ENCODE measurements at places on chromosomes 16 and 17.

DNA sequence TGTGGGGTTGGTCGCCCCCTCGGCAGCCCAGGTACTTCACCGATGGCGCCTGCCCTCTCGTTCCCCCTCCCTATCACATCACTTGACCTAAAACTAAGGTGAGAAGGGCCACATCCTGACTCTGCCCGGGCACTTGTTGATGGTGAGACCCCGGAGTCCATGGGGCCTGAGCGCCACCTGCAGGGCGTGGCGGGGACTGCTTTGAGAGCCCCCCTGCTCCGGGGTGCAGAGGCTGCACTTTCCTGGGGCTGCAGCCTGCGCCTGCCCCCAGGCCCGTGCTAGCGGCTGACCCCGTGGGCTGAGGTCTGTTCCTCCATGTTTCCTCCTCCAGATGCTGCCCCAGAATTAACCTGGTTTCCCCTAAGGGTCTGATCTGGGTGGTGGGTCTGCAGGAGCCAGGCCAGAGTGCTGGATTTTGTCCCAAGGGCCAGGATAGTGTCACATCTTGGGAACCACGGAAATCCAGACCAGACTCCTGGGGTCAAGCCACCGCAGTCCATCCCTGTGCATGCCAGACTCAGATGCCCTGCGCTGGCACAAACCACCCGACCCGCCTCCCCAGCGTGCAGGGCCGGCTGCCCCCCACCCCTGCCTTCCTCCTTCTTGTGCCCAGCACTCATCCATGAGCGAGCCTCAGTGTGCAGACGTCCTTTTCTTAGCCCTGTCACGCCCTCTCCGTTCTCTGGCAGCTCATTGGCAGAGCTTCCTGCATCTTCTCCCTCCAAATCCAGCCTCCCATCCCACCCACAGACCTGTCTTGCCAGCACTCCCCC is 2.7 kb downstream of the NDUFAF8 start:
- DNase-seq = peak; percentile 61

DNA sequence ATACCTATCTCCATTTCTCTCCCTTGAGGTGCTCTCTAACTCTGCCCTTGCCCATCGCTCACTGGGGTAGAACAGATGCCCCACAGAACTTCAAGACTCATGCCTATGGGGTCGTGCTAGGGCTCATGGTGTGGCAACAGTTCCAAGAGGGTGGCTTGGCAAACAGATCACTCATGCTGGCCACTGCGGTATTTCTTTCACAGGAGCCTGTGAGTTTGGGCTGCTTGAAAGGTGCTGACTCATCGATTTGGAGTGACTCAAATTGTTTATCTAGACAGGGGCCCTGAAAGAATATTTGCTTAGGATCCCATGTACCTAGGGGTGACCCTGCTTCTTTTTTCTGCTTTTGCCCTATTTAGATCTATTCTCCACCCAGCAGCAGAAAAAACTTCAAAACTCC is 69.9 kb downstream of the IRX5 start:
- no peak for DNase-seq

GRCh38 chr16:1723450-1724147 is 17.6 kb downstream of the MAPK8IP3 start:
- no peak for DNase-seq

DNA sequence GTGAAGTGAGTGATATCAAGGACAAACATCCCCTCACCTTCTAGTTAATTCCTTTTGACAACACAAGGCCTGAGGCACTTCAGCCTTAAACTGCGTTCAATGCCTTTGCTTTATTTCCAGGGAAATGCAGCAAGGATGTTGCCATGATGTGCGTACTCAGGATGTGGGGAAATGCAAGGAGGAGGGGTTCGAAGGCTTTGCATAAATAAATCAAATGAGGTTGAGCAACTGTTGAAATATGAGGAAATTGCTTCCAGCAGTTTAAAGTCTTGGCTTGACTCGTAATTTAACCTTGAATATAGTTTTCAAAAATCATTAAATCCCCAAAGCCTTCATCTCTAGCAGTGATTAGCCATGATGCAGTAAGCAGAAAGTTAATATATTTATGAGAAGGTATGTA is 81.8 kb upstream of the CCL2 start:
- no peak for DNase-seq

- DNase-seq = no peak
Measured at GRCh38 chr17:75313941-75314551, 24.8 kb upstream of the SLC25A19 start.

GRCh38 chr16:66487580-66488275 is 60.6 kb downstream of the BEAN1 start:
- DNase-seq = no peak

GRCh38 chr17:75809631-75810111 is 25.1 kb downstream of the UNK start:
- no peak for DNase-seq

DNA sequence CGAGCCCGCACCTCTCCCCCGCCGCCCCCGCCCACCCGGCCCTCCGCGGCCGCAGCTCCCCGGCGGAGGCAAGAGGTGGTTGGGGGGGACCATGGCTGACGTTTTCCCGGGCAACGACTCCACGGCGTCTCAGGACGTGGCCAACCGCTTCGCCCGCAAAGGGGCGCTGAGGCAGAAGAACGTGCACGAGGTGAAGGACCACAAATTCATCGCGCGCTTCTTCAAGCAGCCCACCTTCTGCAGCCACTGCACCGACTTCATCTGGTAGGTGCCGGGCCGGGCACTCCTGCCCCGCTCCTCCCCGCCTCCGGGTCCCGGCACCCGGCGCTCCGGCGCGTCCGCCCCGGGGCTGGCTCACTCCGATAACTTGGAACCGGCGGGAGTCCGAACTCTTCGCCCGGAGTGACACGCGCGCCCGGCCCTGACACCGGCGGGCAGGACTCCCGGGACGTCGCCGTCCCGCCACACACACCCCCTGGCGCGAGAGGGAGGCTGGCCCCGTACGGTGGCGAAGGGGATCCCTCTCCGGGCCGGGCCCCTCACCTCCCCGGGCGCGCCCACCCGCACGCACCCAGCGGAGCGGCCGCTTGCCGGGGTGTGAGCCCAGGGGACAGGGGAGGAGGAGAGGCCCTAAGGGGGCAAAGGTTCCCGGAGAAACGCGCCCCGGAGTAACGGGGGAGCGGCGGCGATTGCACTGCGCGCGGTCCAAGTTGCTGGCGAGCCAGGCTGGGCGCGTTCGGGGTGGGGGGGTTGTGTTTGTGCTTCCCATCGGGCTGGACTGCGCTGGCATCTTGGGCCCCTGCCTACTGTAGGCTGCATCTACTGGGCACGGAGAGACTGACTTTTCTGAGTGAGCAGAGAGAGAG is 581 bp downstream of the PRKCA start:
- DNase-seq = peak; percentile 9

DNA sequence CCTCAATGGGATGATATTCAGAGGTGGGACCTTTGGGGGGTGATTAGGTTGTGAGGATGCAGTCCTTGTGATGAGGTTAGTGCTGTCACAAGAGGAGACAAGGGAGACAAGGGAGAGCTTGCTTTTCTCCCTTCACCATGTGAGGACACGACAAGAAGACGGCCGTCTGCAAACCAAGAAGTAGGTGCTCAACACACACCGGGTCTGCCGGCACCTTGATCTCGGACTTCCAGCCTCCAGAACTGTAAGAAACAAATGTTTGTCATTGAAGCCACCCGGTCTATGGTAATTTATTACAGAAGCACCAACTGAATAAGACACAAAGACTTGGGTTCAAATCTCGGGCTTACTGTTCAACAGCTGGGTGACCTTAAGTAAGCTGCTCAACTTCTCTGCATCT is 64.9 kb downstream of the MPHOSPH6 start:
- no peak for DNase-seq

DNA sequence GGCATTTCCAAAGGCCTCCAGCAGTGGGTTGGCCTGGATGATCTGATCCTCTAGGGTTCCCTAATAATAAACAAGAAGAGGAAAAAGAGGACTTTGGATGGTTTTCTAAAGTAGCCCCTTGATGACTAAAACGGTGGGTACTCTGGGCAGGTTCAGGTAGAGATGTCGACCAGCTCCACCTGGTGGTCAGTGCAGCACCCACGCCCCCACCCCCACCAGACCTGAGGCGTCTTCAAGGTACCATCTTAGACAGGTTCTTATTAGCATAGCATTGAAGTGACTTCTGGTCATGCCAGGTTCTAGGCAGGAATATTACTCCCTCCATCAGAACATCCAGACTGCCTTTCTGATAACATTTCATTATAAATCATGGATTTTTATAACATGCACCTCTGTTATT is 15.0 kb downstream of the MYH13 start:
- no peak for DNase-seq

DNA sequence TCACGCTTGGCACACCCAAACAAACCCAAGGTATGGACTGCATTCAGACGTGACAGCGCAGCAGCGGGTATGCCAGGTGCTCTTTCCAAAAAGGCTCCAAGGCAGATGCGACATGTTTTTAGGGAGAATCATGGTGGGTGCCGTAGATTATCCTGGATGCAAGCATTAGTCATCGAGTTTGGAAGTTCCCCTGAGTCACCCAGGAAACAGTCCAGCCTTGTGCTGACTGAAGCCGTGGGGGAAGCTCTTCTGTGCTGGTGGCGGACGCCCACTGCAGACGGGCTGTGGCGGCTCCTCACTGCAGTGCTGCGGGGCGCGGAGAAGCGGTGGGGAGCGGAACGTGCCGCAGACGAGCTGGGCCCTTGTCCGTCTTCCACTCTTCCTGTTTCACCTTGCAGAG is 13.9 kb downstream of the JPT2 start:
- DNase-seq = no peak

DNA sequence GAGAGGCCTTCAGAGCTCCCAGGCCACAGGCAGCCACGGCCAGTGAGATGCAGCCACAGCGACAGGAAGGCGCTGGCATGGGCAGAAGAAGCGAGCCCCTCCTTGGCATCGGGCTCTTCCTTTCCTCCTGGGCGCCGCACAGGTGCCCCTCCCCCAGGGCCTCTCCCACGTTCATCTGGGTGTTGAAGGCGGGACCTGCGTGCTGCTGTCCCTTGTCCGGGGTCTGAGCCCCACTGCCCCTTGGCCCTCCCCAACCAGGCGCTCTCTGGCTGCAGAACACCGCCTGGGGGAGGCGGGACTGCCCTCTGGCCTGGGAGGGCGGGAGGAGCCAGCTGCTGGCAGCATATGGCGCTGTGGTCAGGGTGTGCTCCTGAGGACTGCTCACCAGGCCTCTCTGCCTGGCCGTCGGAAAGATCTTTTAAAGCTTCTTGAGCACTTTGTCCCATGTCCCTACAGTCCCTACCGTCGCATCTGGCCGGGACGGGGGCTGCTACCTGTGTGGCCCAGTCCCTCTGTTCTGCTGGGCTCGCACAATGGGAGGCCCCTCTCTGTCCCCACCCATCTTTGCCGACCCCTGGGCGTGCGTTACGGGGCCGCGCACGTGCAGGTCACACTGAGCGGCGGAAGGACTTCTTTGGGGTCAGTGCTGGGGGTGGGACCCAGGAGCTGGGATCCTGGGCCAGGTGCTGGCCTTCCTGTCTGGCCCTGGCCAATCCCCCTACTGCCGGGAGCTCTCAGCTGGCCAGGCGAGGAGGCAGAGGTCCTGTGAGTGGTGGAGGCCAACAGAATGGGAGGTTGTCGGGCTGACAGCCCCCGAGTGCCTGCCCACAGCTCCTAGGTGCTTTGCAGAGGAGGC is 1.7 kb downstream of the SLC25A10 start:
- DNase-seq = no peak

- no peak for DNase-seq
Measured at GRCh38 chr16:90057738-90058173, 19.4 kb downstream of the PRDM7 start.

GRCh38 chr16:67387479-67388079 is 5.7 kb downstream of the TPPP3 start:
- no peak for DNase-seq

DNA sequence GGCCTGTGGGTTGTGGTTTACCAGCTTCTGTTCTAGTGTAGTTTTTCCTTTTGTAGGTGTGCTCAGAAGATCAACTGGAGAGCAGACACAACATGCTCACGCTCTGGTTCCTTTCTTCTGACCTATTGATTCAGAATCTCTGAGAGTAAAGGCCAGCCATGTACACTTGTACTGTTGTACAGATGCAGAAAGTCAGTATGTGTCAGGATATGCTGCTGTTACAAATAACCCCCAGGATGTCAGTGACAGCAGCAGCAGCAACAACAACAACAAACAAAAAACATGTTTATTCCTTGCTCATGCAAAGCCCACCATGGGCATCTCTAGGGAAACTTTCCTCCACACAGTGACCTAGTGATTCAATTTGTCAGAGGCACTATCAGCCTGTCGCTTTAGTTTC is 154.8 kb upstream of the RBFOX1 start:
- no peak for DNase-seq

DNA sequence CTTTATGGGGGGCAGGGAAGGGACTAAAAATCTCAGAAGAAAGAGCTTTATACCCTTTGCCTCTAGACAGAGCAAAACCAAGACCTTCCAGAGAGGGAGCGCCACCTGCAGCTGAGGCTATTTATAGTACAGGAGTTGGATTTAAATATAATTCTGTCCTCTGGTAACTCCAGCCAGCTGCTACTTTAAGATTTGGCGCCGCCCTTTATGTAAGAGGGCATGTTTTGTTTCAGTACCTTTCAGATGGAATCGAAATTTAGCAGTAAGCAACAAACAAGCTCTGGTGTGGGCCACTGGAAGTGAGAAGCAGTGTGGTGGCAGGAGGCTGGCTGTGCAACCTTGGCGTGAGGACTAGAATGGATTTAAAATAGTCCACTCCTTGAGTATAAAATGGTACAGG is 5.2 kb upstream of the GUCY2D start:
- no peak for DNase-seq

GRCh38 chr16:88016964-88017363 is 65.7 kb downstream of the BANP start:
- no peak for DNase-seq

GRCh38 chr17:58528443-58528842 is 14.0 kb upstream of the MTMR4 start:
- no peak for DNase-seq

GRCh38 chr17:42272162-42272907 is 3.9 kb downstream of the STAT5B start:
- no peak for DNase-seq

- DNase-seq = no peak
Measured at GRCh38 chr16:46762583-46762982, 14.4 kb upstream of the MYLK3 start.

DNA sequence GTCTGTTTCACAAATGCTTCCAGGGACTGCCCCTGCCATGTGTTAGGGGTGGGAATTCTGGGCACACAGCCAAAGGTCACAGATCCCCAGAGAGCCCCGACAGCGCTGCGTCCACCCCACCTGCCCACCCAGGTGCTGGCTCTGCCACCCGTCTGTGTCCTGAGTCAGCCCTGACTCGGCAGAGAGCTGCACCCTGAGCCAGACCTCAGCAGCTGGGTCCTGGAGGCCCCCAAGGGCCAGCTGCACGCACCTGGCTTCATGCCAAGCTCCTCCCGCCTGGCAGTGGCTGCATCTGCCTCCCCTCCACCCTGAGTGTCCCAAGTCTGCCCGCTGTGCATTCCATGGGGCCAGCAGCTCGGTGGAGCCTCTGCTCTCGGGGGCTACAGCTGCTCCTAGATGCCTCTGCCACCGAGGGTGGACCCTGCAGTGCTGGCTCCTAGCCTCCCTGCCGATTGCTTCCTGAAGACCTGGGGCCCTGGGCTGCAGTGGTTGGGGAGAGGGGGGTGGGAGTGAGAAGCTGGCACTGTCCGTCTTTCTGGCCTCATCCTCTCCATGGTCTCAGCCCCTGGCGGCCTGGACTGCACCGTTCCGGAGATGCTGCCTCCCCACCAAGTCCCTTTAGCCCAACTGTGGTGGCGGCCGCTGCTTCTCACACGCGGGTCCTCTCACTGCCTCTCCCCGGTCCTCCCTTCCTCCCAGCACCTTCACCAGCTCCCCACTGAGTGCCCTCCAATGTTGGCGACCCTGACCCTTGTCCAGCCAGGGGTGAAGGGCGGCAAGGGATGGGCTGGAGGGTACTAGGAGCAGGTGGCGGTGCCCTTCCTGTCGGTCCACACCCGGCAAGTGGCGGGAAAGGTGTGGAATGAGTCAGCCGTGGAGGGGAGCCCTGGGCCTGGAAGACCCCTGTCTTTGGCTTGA is 3.0 kb downstream of the SECTM1 start:
- no peak for DNase-seq

Data from stimulated activated CD8-positive, alpha-beta memory T cell treated with anti-CD3 and anti-CD28 coated beads, Interleukin-4, amount 100 ng/mL, for 24 hours (primary cell).